ENCODE measurements at places on chromosomes 7 and 10.

DNA sequence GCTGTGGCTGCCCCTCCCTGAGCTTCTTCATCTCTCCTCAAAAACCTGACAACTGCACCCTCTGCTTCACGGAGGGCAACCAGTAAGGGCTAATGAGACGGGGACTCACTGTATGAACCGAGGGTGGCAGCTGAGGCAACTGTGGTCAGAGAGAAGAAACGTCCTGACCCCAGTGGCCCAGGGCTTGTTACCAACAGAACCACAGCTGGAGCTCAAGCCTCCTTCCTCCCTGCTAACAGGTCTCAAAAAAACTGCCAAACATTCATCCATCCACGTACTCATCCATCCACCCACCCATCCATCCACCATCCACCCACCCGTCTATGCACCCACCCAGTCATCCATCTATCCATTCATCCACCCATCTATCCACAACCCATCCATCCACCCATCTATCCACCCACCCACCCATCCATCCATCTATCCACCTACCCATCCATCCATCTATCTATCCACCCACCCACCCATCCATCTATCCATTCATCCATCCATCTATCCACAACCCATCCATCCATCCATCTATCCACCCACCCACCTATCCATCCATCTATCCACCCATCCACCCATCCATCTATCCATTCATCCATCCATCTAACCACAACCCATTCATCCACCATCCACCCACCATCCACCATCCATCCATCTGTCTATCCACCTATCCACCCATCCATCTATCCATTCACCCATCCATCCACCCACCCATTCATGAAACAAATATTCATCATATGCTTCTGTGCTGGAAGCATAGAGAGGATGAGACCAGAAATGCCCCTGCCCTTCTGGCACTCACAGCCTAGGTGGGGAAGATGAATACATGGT lies 111.7 kb downstream of the PDGFA start:
- DNase-seq = no peak

DNA sequence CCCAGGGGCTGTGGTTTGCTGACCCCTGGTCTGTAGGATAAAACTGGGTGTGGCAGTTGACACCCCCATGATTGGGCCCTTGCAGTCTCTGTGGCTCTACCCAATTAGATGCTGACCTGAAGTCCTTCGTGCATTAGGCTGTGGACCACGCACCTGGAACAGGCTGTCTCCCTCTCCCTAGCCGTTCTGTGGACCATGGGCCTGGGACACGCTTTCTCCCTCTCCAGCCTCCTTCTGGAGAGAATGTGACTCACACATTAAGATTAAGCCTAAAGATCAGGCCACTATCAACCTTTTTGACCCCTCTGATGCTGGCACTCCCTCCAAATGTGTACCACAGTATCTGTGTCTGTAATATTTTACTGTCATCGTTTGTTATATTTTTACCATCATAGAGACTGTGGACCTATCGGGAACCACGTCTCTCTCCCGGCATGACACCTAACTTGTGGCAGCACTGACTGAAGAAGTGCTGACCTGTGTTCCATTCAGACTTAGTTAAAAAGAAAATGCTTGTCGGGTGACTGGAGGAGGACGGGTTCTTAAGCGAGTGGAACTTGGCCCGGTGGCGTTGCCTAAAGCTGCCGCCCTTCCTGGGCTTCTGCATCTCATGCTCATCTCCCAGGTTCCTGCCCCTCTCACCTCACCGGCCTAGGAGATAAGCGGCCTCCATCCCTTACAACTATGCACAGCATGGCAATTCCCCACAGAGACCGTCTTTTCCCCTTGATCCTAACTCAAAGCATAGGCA lies 92.8 kb downstream of the WDR37 start:
- no peak for DNase-seq

- DNase-seq = no peak
Observed at GRCh38 chr7:85833066-85833465, 646.2 kb upstream of the SEMA3D start.

GRCh38 chr7:140059273-140060242 lies 3.2 kb downstream of the PARP12 start:
- peak; percentile 88 for DNase-seq

- no peak for DNase-seq
Observed at GRCh38 chr10:107010531-107010930, 154.0 kb downstream of the SORCS1 start.

- DNase-seq = no peak
Observed at GRCh38 chr7:40194745-40195144, 59.9 kb downstream of the SUGCT start.

DNA sequence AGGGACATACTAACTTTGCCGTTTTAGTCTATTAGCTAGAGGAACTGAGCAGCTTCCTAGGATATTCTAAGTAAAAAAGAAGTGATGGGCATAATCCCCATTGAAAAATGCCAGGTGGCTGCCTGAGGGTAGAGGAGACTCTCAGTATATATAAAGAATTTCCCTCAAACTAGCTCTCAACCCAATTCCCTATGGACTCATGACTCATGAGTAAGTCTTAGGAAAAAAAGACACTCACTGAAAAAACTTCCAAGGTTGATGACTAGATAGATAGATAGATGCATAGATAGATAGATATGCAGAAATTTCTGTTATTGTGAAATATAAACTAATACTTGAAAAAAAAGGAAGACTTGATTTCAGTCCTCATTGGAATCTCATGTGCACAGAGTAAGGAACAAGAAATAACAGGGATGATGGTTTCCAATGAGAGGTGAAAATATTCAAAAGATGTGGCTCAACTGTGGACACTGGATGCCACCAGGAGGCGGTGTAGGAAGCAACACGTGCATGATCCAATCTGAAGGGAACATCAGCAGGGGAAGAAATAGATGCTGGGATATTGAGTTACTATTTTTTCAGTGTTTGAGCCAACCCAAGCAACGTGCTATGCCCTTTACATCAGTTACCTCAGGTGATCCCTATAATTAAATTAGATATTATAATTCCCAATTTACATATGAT lies 711.0 kb upstream of the LRRTM3 start:
- no peak for DNase-seq

GRCh38 chr10:35789996-35790395 lies 147.9 kb upstream of the FZD8 start:
- DNase-seq = no peak

DNA sequence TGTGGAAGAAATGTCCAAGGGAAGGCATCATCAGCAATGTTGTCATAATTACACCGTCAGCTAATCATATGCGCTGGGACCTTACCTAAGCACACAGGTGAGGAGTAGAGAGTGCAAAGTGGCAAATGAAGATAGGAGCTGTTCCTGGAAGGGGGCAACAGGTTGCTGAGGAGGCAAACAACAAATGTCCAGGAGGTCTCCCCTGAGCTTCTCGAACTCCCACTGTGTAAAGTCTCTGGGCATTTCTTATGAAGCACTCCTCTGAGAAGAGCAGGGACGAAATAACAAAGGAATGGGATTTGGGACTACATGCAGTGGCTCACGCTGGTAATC lies 152.5 kb downstream of the DOCK4 start:
- DNase-seq = no peak

DNA sequence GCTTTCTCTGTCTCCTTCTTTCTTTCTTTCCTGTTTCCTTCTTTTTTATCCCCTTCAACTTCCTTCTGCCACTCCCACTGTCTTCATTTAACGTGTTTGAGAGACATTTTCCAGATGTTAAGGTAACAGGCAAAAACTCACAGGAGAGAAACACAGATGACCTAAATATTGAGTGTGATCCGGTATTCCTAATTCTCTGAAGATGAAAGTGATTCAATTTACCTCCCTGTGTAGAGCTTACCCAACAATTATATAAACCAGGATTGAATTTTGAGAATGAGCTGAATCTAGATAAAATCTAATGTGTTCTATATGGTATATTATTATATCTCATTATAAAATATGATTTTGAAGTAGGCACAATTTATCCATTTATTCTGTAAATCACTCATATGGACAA lies 46.5 kb upstream of the RSU1 start:
- no peak for DNase-seq

GRCh38 chr7:157703131-157703530 lies 366.3 kb downstream of the DNAJB6 start:
- DNase-seq = no peak

- DNase-seq = no peak
Observed at GRCh38 chr10:127314797-127315196, 118.4 kb upstream of the INSYN2A start.

- DNase-seq = no peak
Observed at GRCh38 chr7:46775776-46776175, 806.1 kb downstream of the TNS3 start.

GRCh38 chr10:14749070-14749809 lies 25.5 kb downstream of the FAM107B start:
- no peak for DNase-seq
